ENCODE measurements at places on chromosomes 13 and 19. TPM values are rescaled to one million over a fixed set of nuclear protein-coding genes. Genes with fewer than 3 reads are reported as not detected.

DNA sequence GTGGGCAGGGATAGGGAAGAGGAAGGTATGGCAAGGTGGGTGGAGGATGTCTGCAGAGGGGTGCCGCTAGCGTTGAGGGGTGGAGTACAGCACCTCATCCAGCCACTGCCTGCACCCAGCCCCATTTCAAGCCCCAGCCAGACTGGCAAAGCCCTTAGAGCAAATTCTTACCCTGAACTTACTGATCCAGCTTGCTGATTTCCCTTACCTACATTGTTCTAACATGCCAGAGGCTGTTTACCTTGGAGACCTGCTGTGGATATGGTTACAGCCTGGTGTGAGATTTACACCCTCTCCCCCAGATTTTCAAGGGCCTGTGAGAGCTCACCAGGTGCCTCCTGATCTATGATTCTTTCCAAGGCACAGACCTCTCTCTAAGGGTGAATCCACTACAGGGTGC, 86.0 kb downstream of the ZNF726 start:
- H3K27ac ChIP-seq, result no peak overlapping the region
- H3K36me3 ChIP-seq, result no peaks in the 10 kb centered on the region
- no peak for DNase-seq
- H3K4me3 ChIP-seq, result no peak overlapping the region

The CASP14 gene
- not detected for total RNA-seq

GRCh38 chr19:3535981-3536380, 3.0 kb upstream of the TEKTIP1 start:
- peaks cover 4% of the 10 kb centered on the region for H3K36me3 ChIP-seq
- H3K4me1 ChIP-seq, result no peaks in the 10 kb centered on the region
- no peak overlapping the region for H3K27ac ChIP-seq
- DNase-seq, result no peak

The RASL11A gene
- total RNA-seq, result 0.14 TPM

DNA sequence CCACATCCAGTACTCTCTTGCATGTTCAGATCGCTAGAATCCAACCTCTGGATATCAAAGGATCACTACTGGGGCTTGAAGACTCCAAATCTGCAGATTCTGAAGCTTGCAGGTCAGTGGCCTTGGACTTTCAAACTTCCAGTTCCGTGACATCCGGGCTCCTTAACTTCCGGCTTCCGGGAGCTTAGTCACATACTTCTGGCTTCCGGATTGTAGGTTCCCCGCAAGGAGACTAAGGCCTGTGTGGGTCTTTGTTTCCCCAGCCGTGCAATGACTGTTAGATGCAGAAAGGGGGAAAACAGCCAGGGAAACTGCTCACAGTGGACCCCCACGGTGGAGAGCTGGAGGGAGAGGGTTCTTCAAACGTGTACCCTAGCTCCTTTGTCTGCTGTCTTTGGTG, 41.4 kb downstream of the ZNF333 start:
- no peak overlapping the region for H3K4me3 ChIP-seq
- no peaks in the 10 kb centered on the region for H3K4me1 ChIP-seq
- no peak overlapping the region for H3K27ac ChIP-seq
- H3K36me3 ChIP-seq, result no peaks in the 10 kb centered on the region
- no peaks in the 10 kb centered on the region for H3K27me3 ChIP-seq
- no peak for DNase-seq

The ZNF85 gene
- total RNA-seq, result 43.4 TPM

DNA sequence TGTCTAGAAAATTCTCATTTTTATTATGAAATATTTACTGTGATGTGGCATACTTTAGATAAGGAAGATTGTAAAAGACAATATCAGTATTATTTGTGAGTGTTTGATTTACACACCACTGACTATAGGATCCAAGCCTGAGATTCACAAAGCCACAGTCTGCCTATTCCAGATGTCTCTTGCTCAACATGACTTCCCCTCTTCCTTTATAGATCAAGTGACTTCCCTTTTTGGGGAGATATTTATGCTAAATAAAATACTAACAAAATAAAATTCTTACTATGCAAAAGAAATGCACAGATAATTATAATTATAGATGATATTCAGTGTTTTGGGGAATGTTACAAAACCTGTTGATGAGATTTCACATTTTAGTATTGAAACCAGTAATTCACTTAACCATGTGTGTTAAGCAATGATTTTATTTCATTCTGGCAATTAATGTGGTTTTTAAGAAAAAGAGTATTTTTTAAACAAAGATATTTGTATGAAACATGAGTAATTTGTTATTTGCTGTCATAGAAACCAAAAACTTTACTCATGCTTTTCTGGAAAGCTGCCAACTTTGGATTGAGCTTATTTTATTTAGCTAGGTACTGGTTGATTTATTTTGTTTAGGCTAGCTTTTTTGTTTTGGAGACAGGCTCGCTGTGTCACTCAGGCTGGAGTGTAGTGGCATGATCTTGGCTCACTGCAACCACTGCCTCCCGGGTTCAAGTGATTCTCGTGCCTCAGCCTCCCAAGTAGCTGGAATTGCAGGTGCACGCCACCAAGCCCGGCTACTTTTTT, 13.7 kb upstream of the GPR183 start:
- H3K27ac ChIP-seq, result peak overlapping the region; percentile 60
- 0 out of 2 replicates have a peak, but pooled peaks cover 5% of the 10 kb centered on the region for H3K36me3 ChIP-seq
- peaks cover 53% of the 10 kb centered on the region for H3K4me1 ChIP-seq
- DNase-seq, result peak; percentile 62

The ZNF345 gene
- 11.3 TPM for total RNA-seq

The RASIP1 gene
- total RNA-seq, result not detected

The FGF21 gene
- total RNA-seq, result not detected

GRCh38 chr19:7597689-7598088, 2.0 kb downstream of the CAMSAP3 start:
- no peak overlapping the region for H3K4me3 ChIP-seq
- no peak overlapping the region for H3K27ac ChIP-seq
- no peaks in the 10 kb centered on the region for H3K36me3 ChIP-seq

DNA sequence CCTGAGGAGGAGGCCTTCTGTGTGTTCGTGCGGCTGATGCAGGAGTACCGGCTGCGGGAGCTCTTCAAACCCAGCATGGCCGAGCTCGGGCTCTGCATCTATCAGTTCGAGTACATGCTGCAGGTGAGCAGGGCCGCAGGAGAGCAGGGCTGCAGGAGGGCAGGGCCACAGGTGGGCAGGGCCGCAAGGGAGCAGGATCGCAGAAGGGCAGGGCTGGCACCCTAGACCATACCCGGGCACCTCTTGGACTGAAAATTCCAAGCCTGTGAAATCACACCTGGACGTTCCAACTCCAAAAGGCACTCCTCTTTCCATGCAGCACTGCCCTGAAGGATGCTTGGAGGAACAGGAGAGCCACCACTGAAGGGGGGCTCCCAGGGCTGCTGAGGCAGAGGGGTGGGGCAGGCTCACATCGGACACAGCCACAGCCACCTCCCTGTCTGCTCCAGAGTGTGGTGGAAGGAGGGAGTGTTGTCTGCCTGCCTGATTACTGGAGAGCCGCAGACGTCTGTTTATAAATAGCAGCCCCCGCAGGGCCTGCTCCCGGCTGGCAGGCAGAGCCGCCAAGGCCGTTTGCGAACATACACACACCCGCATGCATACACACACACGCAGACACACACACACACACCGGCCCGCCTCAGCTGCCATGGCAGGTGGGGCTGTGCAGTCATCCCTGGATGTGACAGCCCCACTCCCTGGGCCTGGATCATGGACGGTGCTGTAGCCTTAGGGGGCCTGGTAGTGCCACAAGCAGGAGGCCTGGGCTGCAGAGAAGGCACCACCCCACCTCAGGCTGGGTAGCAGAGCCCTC, 20.2 kb downstream of the EVI5L start:
- no peaks in the 10 kb centered on the region for H3K36me3 ChIP-seq
- H3K4me3 ChIP-seq, result no peak overlapping the region
- DNase-seq, result no peak
- H3K4me1 ChIP-seq, result no peaks in the 10 kb centered on the region
- no peaks in the 10 kb centered on the region for H3K27me3 ChIP-seq

The A1BG gene
- total RNA-seq, result 52.9 TPM

GRCh38 chr19:12364391-12365235, 870 bp downstream of the ZNF442 start:
- no peak overlapping the region for H3K27ac ChIP-seq
- H3K27me3 ChIP-seq, result no peaks in the 10 kb centered on the region
- H3K4me3 ChIP-seq, result peak overlapping the region; percentile 77

- no peak for DNase-seq
- H3K36me3 ChIP-seq, result peaks cover 23% of the 10 kb centered on the region
- H3K27me3 ChIP-seq, result no peaks in the 10 kb centered on the region
- H3K4me1 ChIP-seq, result peaks cover 19% of the 10 kb centered on the region
Measured at GRCh38 chr19:47107953-47108746, 5.4 kb downstream of the ZC3H4 start.

DNA sequence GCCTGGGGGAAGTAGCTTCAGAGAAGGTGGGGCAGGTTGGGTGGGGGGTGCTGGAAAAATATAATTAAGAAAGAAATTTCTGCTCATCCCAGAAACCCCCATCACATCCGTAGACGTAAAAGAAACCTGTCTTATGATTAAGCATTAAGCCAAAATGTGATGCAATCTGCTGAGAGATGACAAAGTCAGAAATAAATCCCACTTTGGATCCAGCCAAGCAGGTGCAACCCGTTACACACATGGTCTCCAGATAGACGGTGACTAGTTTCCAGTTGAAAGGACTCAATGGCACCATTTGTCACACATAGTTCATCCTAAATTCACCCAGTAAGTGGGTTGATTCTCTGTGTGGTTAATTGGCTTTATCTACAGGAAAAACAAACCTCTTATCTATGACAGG, 34.1 kb downstream of the PSG5 start:
- H3K4me3 ChIP-seq, result no peak overlapping the region
- H3K27me3 ChIP-seq, result no peaks in the 10 kb centered on the region
- no peaks in the 10 kb centered on the region for H3K4me1 ChIP-seq
- DNase-seq, result no peak
- no peak overlapping the region for H3K27ac ChIP-seq

- no peak for DNase-seq
- no peaks in the 10 kb centered on the region for H3K4me1 ChIP-seq
- no peak overlapping the region for H3K4me3 ChIP-seq
- no peaks in the 10 kb centered on the region for H3K36me3 ChIP-seq
Measured at GRCh38 chr13:24184882-24185281, 24.4 kb downstream of the SPATA13 start.

The CAMSAP3 gene
- not detected for total RNA-seq

The PSG4 gene
- not detected for total RNA-seq

The GNG7 gene
- 1.3 TPM for total RNA-seq

- no peak for DNase-seq
- no peak overlapping the region for H3K4me3 ChIP-seq
- no peak overlapping the region for H3K27ac ChIP-seq
- no peaks in the 10 kb centered on the region for H3K36me3 ChIP-seq
- H3K4me1 ChIP-seq, result no peaks in the 10 kb centered on the region
Measured at GRCh38 chr13:57874530-57874929, 243.0 kb downstream of the PCDH17 start.

- no peaks in the 10 kb centered on the region for H3K36me3 ChIP-seq
- H3K4me3 ChIP-seq, result no peak overlapping the region
- no peak for DNase-seq
- no peaks in the 10 kb centered on the region for H3K27me3 ChIP-seq
Measured at GRCh38 chr13:45879666-45880065, 28.1 kb upstream of the SIAH3 start.

DNA sequence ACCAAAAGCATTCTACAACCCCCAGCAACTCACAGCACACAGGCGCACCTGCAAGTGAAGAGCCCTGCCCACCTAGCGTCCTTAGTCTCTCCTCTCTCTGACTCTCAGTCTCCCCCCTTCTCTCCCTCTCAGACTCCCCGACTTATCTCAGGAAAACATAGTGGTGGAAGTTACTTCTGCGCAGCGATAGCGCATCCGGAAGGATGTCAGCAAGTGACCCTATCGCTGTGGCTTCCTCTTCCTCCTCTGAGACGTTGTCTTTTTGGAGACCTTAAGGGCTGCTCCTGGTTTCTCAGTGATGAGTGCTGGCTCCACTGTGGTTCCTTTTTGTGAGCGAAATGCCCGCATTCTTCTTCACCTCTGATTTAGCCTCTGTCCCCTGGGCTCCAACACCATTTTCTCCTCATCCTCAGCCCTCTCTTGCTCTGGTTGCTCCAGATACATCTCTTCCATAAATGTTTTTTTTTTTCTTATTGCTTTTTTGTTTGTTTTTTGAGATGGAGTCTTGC, 1.4 kb upstream of the YIF1B start:
- H3K36me3 ChIP-seq, result no peaks in the 10 kb centered on the region
- no peak overlapping the region for H3K27ac ChIP-seq
- H3K27me3 ChIP-seq, result no peaks in the 10 kb centered on the region
- H3K4me1 ChIP-seq, result peaks cover 20% of the 10 kb centered on the region
- no peak overlapping the region for H3K4me3 ChIP-seq

GRCh38 chr13:33537026-33537425, 251.5 kb upstream of the STARD13 start:
- no peaks in the 10 kb centered on the region for H3K36me3 ChIP-seq
- DNase-seq, result no peak
- no peak overlapping the region for H3K27ac ChIP-seq
- peaks cover 12% of the 10 kb centered on the region for H3K4me1 ChIP-seq
- H3K27me3 ChIP-seq, result no peaks in the 10 kb centered on the region

The FFAR3 gene
- not detected for total RNA-seq

The ELANE gene
- total RNA-seq, result not detected

The PSG7 gene
- total RNA-seq, result not detected

DNA sequence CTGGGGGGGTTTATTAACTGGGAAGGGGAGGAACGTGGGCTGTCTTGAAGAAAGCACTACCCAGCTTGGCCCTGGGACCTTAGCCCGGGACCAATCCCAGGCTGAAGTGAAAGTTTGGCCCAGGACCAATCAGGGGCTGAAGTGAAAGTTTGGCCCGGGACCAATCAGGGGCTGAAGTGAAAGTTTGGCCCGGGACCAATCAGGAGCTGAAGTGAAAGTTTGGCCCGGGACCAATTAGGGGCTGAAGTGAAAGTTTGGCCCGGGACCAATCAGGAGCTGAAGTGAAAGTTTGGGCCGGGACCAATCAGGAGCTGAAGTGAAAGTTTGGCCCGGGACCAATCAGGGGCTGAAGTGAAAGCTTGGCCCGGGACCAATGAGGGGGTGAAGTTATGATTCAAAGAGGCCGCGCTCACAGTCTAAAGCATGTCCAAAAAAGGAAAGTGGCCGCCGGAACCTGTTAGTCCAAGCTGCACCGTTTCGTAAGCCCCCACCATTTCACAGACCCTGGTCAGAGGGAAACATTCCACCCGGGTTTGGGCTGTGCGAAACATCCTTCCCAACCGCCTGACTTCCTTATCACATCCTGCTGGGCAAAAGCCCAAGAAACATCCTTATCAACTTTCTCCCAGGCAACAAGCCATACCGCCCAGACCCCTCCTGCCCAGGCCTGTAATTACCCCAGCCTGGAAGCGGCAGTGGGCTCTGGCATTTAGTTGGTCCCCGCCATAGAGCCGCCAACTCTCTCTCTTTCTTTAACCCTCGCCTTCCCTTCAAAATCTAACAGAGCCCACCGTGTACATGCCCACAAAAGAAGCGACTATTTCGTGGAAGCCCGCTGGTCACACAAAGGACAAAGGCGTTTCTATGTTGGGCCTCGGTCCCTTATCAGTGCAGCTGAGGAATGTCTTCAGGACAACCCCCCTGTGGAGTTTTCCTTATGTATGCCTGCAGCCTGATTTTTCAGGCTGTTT, 1.1 kb downstream of the ZNF850 start:
- peaks cover 14% of the 10 kb centered on the region for H3K36me3 ChIP-seq
- peak overlapping the region; percentile 89 for H3K4me3 ChIP-seq
- DNase-seq, result no peak

The ZIC2 gene
- total RNA-seq, result not detected

The OR7A5 gene
- 0.15 TPM for total RNA-seq

GRCh38 chr19:23972161-23972560, 57.5 kb downstream of the ZNF726 start:
- DNase-seq, result no peak
- no peaks in the 10 kb centered on the region for H3K4me1 ChIP-seq
- no peak overlapping the region for H3K27ac ChIP-seq
- no peak overlapping the region for H3K4me3 ChIP-seq
- no peaks in the 10 kb centered on the region for H3K36me3 ChIP-seq

The PSG5 gene
- total RNA-seq, result not detected

Data from Karpas-422 (cell line).